ENCODE measurements at places on chromosomes 1 and 21.

- DNase-seq, result peak; percentile 96
These were observed 239.6 kb upstream of the FGGY start for GRCh38 chr1:59057211-59057694.

GRCh38 chr1:234765672-234766071, 155.7 kb upstream of the IRF2BP2 start:
- DNase-seq, result no peak

DNA sequence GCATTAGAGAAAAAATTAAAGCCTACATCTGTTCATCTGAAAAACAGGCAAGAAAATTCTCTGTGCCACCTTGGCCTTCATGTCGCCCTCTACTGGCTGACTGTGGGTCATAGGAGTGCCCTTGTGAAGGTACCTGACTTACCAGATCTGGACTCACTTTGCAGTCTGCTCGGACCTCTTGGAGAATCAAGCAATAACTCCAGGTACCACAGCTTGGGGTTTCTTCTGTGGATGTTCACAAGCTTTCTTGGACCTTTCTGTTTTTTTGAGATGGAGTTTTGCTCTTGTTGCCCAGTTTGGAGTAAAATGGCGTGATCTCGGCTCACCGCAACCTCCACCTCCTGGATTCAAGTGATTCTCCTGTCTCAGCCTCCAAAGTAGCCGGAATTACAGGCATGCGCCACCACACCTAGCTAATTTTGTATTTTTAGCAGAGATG, 2.4 kb upstream of the PRAMEF18 start:
- DNase-seq, result peak; percentile 41

DNA sequence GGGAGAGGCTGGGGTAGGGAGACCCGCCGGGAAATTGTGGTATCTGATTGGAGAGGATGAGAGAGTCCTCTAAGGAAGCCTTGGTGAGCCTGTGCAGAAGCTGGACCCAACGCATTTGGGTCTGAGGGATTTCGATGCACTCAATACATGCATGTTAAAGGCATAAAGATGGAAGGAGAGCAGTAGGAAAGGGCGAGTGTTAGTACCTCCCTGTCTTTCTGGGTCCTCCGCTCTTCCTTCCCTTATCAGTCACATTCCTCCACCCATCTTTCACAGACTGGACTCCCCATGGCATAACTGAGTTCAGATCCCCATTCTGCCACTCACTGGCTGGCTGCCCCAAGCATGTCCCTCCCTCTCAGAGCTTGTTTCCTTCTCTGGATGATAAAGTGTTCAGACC, 7.3 kb downstream of the RGS16 start:
- no peak for DNase-seq

DNA sequence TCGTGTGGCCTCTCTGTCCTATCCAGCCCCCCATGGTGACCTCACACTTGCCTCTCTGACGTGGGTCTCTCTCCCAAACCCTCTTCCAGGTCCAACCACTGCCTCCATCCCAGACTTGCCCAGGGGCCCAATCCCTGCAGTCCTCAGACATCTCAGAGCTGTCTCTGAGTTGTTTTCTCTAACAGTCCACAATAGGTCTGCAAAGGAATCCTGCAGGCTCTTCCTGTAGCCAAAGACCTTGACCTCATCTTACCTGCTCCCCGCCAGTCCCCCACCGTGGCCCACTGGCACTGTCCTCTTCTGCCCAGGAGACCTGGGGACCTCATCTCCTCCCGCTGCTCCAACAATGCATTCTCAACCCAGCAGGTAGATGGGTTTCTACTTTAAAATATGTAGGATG, 10.0 kb downstream of the RNF187 start:
- no peak for DNase-seq

DNA sequence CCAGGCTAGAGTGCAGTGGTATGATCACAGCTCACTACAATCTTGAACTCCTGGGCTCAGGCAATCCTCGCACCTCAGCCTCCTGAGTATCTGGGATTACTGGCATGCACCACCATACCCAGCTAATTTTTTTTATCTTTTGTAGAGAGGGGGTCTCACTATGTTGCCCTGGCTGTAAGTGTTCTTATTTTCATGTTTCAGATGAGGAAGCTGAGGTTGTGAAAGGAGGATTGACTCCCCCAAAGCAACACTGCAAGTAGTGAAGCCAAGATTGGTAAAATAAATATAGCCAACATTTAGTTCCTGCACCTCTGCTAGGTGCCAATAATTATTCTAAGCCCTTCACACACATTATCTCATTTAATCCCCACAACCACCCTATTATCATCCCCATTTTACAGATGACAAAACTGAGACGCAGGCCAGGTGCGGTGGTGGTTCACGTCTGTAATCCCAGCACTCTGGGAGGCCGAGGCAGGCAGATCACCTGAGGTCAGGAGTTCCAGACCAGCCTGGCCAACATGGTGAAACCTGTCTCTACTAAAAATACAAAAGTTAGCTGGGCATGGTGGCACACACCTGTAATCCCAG, 2.1 kb downstream of the PMVK start:
- no peak for DNase-seq

DNA sequence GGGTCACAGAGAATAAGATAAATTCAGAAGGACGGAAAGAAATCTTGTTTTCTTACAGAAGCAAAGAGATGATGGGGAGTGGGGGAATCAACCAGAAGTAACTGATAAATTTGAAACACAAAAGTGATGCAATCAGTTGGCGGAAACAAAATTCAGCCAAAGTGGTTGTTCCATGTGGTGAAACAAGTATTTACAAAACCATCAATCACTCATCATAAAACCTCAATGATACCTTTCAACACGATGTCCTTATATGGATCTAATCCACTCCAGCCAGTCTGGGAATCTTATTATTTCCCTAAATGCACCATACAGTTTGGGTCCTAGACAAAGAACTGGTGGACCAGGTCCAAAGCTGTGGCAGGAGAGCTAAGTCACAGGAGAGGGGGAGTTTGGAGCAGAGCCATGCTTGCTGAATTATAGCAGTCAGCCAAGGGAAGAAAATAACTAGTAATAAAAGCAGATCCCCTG, 303.8 kb upstream of the LRRC7 start:
- DNase-seq, result no peak

DNA sequence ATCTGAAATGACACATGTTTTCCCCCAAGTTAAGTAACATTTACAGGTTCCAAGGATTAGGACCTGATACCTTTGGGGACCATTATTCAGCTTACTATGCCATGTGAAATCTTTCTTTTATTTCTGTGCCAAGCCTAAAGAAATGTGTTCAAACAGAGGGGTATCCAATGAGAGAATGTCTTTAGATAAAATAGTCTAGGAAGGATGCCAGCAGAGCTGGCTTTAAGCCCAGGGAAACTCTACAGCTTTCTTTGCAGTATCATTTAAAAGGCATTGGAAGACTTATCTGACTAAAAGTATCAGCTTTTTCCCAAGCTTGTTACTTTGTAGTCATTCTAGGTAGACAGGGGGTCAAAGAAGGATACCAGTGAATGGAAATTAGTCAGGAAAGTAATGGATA, 860.4 kb downstream of the PLA2G4A start:
- peak; percentile 69 for DNase-seq

- DNase-seq, result no peak
These were observed 124.3 kb downstream of the PBX1 start for GRCh38 chr1:164683235-164683634.

DNA sequence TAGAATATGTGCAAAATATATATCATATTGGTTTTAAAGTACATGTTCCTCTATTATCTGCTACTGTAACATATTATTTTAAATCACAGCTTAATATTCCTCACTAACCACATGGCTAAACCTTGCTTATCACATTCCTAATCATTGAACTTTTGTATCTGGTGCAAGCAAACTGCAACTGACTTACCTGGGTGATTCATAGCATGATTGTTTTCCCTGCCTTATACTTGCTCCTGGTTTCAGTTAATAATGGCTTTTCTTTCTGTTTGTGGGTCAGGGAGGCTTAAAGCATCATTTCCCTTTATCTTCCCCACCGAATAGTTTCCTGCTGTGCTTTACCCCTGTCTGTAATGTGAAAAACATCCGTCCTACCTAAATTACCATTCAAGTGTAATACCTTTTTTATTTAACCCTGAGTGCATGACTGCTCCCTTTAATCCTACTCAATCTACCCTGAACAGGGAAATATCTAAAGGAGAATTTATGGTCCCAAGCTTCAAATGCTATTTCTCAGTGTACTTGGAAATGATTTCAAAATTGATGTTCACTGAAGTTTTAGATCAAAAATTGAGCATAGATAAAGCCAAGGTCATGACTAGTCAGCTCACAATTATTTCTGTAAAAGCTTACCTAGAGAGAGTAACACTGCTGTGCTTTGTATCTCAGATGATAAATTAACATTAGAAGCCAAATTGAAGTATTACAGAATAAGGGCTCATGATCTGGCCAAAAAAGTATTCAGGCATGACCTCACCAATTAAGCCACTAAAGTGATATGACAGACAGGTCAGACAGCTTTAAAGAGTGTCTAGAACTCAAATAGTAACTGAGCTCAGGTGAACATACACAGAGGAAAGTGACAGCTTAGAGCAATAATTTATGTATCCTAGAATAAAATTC, 507.1 kb downstream of the BRINP3 start:
- DNase-seq, result peak; percentile 1

DNA sequence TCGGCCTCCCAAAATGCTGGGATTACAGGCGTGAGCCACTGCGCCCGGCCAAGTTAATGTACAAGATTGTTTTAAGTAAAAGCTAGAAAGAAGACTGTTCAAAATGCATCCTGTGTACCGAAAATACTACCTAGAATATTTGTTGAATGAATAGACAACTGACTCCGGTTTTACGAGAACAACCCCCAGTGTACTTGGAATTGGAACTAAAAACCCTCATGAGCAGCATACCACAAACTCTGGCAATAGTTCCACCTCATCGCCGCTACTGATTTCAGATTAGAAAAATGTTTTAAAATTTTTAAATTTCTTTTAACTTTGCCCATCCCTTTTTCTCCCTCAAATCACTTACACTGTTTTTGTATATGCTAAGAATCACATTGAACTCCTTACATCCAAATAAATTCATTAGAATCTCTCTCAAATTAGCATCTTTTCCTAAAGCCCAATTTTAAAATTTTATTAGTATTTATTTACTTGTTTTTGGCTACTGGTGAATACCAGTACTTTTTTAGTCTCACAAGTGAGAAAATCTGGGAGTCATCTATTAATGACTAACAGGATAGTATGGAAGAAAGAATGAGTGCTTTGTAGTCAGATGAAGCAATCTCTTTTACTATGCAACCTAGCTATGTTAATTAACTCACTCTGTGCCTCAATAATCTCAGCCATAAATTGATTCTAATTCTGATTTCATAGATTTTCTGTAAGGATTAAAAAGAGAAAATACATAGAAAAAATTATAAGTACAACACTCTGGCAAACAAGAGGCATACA, 95.1 kb downstream of the GPATCH2 start:
- DNase-seq, result no peak

GRCh38 chr21:44709426-44710293, 1.7 kb downstream of the TSPEAR start:
- DNase-seq, result no peak

GRCh38 chr1:162977944-162978568, 91.1 kb upstream of the RGS4 start:
- no peak for DNase-seq

DNA sequence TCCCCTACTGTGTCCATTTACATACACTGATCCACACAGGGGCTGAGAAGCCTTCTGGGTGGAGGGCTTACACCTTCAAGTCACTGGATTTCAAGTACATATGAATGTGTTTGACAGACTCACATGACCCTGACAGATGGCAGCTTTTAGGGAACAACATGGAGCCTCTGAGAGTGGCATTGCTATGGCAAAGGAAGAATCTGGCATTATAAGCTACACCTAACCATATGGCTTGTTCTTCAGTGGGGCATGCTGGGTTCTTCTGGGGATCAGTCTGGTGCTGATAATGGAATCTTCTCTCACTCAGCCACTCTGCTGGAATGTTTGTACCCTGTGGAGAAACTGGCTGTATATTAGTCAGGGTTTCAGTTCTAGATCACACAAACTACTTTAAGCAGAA, 68.5 kb upstream of the PDE4B start:
- DNase-seq, result no peak

GRCh38 chr1:212225871-212226302, 59.3 kb upstream of the PPP2R5A start:
- no peak for DNase-seq

- DNase-seq, result peak; percentile 24
These were observed 5.6 kb downstream of the HYI start for GRCh38 chr1:43447891-43448708.

DNA sequence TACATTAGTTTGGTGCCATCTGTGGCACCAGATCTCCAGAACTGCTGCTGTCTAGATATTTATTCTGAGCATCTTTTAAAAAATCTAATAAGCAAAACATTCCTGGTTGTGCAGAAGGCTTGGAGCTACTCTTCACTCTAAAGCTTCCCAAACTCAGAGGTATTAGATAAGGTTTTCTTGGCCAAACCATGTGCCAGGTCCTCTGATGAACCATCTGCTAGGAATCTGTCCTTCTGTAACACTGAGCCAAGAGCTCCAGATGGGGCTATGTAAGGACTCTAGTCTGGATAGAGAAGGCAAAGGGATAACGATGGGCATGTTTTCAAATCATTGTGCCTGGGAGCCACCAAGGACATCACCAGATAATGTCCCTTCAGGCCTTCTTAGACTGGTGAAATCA, 410.6 kb downstream of the NTNG1 start:
- no peak for DNase-seq

GRCh38 chr1:5959087-5959486, 33.1 kb downstream of the NPHP4 start:
- no peak for DNase-seq

GRCh38 chr1:8651236-8651890, 166.1 kb downstream of the RERE start:
- DNase-seq, result no peak

- no peak for DNase-seq
These were observed 842 bp upstream of the ZC3H12A start for GRCh38 chr1:37473431-37474045.

- no peak for DNase-seq
These were observed 12.3 kb downstream of the RNU1-2 start for GRCh38 chr1:16907870-16908758.

DNA sequence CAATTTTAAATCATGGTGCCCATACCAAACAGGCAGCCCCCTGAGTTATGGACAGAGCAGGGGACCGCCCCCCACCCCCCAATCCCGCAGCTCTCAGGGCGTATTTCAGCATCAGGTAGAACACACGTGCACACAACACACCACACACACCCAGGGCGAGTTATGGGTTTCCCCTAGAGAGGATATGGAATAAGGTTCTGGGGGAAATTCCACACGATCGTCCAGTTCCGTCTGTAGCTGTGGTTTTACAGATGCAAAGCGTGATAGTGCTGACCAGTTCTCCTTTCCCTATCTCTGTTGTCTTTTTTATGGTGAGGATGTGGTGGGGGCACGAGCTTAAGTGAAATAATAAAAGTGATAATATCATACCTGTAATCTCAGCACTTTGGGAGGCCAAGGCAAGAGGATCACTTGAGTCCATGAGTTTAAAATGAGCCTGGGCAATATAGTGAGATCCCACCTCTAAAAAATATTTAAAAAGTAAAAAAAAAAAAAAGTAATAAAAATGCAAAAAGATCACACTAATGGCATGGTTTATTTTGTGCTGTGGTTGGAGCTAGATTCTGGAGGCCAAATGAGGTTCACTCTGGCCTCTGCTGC, 25.1 kb downstream of the C2CD2 start:
- no peak for DNase-seq

Data from stomach (tissue), 19 donors.